ENCODE measurements at places on chromosomes 5 and 9.

DNA sequence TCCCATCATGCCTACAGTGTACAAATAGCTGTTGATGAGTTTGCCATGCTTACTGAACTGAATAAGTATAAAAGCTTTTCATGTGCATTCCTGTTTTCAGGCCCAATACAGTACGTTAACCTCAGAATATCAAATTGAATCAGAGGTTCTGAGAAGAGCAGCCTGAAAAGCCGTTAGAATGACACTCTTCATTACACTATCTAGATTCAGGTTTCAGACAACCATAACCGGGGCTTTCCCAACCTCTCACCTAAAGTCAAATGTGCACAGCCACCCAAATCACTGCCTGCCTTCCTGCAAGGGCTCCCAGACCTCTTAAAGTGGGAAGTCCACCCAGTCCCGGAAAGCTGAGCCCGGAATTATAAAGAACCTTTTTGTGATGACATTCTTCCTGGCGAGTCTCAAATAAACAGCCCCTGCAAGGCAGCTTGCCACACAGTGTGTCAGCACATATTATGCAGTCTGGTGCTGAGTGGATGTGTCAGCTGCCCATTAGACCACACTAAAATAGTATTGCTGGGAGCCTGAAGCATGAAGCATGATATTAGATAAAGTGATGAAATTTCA, 245.8 kb downstream of the TLE4 start:
- DNase-seq, result no peak
- H3K27ac ChIP-seq, result no peak overlapping the region
- peaks cover 28% of the 10 kb centered on the region for H3K4me1 ChIP-seq
- no peaks in the 10 kb centered on the region for H3K27me3 ChIP-seq
- H3K4me3 ChIP-seq, result no peak overlapping the region

GRCh38 chr5:145824040-145824439, 11.1 kb downstream of the PRELID2 start:
- H3K27ac ChIP-seq, result no peak overlapping the region
- no peak overlapping the region for H3K4me3 ChIP-seq
- DNase-seq, result no peak
- H3K27me3 ChIP-seq, result no peaks in the 10 kb centered on the region

GRCh38 chr5:36001032-36001431, 9.8 kb upstream of the UGT3A1 start:
- H3K4me1 ChIP-seq, result no peaks in the 10 kb centered on the region
- H3K4me3 ChIP-seq, result no peak overlapping the region
- no peak overlapping the region for H3K27ac ChIP-seq
- H3K27me3 ChIP-seq, result peaks cover 3% of the 10 kb centered on the region
- DNase-seq, result no peak

- H3K36me3 ChIP-seq, result no peaks in the 10 kb centered on the region
- peak overlapping the region; percentile 76 for H3K4me3 ChIP-seq
- peak; percentile 73 for DNase-seq
- H3K4me1 ChIP-seq, result peaks cover 55% of the 10 kb centered on the region
- H3K27ac ChIP-seq, result peak overlapping the region; percentile 95
Measured at GRCh38 chr9:79975621-79976256, 404.0 kb downstream of the TLE4 start.

DNA sequence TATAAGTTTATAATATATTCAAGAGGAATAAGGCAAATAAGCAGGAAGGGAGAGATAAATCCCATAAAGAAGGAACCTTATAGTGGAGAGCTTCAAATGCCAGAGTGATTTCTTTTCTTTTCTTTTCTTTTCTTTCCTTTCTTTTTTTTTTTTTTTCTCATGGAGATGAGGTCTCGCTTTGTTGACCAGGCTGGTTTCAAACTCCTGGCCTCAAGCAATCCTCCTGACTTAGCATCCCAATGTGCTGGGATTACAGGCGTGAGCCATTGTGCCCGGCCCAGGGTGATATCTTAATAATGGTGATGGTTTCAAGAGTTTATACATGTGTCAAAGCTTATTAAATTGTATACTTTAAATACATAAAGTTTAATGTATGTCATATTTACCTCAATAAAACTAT, 19.6 kb upstream of the FOCAD start:
- H3K4me1 ChIP-seq, result peaks cover 12% of the 10 kb centered on the region
- H3K27ac ChIP-seq, result no peak overlapping the region
- no peaks in the 10 kb centered on the region for H3K27me3 ChIP-seq
- no peak for DNase-seq
- H3K36me3 ChIP-seq, result peaks cover 5% of the 10 kb centered on the region

DNA sequence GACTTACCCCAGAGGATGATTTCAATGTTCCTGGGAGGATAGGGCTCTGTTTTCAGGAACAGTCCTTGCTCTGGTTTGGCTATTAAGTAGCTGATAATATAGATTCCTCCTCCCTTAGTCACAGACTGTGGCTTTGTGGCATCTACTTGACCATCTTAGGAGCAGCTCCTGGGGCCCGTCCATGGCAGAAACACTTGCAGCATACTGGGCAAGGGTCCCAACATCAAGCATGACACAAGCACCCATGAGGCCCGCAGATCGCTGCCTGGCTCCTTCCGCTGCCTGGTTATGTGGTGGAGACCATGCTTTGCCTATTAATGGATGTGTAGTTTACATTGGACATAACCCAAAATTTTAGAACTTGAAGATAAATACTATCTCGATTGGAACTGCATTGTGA, 170.1 kb downstream of the ICE1 start:
- H3K4me3 ChIP-seq, result no peak overlapping the region
- peaks cover 7% of the 10 kb centered on the region for H3K36me3 ChIP-seq
- no peak overlapping the region for H3K27ac ChIP-seq
- peaks cover 2% of the 10 kb centered on the region for H3K27me3 ChIP-seq

- H3K4me1 ChIP-seq, result peaks cover 8% of the 10 kb centered on the region
- H3K36me3 ChIP-seq, result peaks cover 4% of the 10 kb centered on the region
- no peak for DNase-seq
- no peaks in the 10 kb centered on the region for H3K27me3 ChIP-seq
- no peak overlapping the region for H3K27ac ChIP-seq
- no peak overlapping the region for H3K4me3 ChIP-seq
Measured at GRCh38 chr5:63205976-63206375, 627.4 kb downstream of the LRRC70 start.

DNA sequence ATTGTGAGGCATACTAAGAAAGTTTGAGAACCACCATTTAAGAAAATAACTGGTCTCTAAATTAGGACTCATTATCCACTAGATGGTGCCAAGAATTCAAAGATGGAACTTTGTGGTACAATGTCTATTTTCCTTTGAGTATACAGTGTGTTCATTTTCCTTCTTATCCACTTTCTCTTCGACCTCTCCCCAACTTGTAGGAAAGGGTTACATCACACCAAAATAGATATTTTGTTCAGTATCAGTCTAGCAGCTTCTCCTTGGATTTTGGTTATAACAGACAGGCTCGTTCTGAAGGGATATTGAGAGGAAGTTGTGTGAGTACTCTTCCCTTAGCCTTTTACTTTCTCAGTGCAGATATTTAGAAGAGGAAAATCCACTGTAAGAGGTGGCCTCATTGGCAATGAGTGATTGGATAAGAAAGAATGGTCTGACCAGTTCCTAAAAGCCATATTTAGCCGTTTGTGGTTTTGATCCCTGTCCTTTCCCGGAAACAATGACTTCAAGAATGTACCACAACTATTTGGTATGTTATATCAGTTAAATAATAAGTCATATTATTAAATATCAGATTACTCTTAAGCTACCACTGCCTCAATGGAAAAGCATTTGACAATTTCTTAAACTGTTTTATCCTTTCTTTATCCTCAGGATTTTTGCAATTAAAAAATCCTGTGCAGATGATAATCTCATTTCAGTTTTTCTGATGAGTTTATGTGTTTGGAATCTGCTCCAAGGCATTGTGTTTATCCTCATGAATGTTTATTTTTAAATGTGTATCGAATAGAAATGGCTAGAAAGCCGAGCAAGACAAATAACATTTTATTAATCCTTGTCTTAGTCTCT, 69.0 kb upstream of the GRAMD2B start:
- DNase-seq, result no peak
- no peak overlapping the region for H3K4me3 ChIP-seq
- H3K36me3 ChIP-seq, result no peaks in the 10 kb centered on the region
- peaks cover 5% of the 10 kb centered on the region for H3K4me1 ChIP-seq
- no peak overlapping the region for H3K27ac ChIP-seq
- peaks cover 2% of the 10 kb centered on the region for H3K27me3 ChIP-seq

Measured in glutamatergic neuron (in vitro differentiated cells).